Ovary (tissue), 10 donors: ENCODE measurements at places on chromosomes 1 and 21. TPM values are rescaled to one million over a fixed set of nuclear protein-coding genes. Genes with fewer than 3 reads are reported as not detected.

Gene GBP5
- 8.6 TPM for polyA plus RNA-seq

Gene RIMKLA
- polyA plus RNA-seq: 0.27 TPM

Gene SPATA45
- not detected for polyA plus RNA-seq

Gene PTGS2
- polyA plus RNA-seq: 0.86 TPM

Gene NOS1AP
- polyA plus RNA-seq: 0.50 TPM

Gene HSF2BP
- polyA plus RNA-seq: 0.58 TPM

Gene METTL18
- polyA plus RNA-seq: 7.8 TPM

Gene GNG4
- polyA plus RNA-seq: 62.4 TPM

Gene FAM151A
- 0.06 TPM for polyA plus RNA-seq

Gene IRF2BP2
- 98.8 TPM for polyA plus RNA-seq

Gene TAS1R1
- not detected for polyA plus RNA-seq
